ENCODE measurements at places on chromosomes 3 and 15.

DNA sequence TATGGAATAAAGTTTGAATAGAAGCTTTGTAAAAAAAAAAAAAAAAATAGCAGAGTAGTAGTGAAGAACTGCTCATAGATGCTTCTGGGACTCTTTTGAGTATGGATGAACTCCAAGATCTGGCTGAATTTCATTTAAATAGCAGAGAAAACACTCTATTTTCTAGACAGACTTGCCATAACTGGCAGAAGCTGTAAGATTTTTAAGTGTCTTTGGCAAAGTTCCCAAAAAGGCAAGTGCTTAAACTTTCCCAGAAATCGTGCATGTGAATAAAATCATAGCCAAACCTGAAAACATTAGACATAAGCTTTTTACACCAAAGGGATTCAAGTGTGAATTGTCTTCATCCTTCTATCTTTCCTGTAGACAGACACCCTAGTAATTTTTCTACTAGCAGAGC lies 110.3 kb upstream of the MITF start:
- no peak for DNase-seq

GRCh38 chr3:112815981-112816380 lies 30.7 kb downstream of the CD200R1L start:
- peak; percentile 67 for DNase-seq

GRCh38 chr3:70982700-70983140 lies 600.8 kb downstream of the FOXP1 start:
- peak; percentile 86 for DNase-seq

GRCh38 chr3:100402891-100403290 lies 1.6 kb downstream of the LNP1 start:
- DNase-seq, result no peak

DNA sequence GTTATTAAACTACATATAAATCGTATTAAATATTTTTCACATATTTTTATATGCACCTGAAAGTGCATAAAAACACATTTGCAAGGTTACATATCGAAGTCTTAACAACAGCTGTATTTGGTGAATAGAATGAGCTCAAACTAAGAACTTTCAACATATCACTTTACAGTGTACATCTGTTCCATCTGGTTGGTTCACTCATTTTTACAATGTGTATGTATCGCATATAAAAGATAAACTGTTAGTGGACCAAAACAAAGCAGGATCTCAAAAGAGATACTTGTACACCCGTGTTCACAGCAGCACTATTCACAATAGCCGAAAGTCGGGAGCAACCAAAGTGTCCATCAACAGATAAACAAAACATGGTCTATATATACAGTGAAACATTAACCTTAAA lies 55.8 kb downstream of the TBL1XR1 start:
- DNase-seq, result peak; percentile 12

- DNase-seq, result peak; percentile 61
These were observed 4.7 kb upstream of the DIS3L start for GRCh38 chr15:66288551-66289185.

- DNase-seq, result no peak
These were observed 102.5 kb downstream of the SH3GL3 start for GRCh38 chr15:83549623-83550022.

DNA sequence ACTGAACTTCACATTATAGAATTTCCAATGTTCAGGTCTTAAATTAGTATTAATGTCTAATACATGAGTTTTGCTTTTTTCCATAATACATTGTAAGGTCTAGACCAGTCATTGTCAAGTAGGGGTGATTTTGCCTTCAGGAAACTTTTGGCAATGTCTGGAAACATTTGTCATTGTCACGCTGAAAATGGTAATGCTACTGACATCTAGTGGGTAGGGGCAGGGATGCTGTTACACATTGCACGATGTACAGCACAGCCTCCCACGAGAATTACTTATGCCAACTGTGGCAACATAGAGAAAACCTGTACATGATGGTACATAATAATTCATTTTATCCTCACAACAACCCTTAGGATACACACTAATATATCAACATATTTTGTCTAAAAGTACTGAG lies 384.1 kb downstream of the CADM2 start:
- no peak for DNase-seq

DNA sequence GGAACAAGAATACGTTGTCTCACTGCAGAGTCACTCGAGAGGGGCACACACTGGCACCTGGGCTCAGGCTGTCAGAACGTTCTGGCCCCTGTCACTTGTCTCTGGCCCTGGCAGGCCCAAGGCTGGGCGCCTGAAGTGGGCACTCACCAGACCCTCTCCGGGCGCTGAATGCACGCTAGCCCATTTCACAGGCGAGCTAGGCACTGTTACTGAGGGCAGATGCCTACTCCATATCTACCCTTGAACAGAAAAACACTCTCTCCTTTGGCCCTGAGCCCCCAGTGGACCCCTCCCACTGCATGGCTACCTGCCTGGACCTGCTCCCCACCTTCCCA lies 42.3 kb upstream of the IQSEC1 start:
- no peak for DNase-seq

DNA sequence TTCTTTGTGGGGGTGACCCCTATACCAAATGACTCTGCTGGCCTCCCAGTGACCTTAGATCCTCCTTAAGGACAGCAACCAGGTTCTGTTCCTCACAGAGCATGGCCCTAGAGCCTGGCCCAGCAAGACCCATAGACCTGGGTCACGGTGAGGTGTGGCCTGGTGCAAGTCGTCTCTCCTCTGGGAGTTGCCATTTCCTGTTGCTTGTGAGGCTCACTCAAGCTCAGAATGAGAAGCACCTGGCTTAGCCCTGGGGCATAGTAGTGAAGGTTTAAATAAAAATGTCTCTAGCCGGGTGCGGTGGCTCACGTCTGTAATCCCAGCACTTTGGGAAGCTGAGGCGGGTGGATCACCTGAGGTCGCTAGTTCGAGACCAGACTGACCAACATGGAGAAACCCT lies 131.3 kb downstream of the SMAD6 start:
- no peak for DNase-seq

DNA sequence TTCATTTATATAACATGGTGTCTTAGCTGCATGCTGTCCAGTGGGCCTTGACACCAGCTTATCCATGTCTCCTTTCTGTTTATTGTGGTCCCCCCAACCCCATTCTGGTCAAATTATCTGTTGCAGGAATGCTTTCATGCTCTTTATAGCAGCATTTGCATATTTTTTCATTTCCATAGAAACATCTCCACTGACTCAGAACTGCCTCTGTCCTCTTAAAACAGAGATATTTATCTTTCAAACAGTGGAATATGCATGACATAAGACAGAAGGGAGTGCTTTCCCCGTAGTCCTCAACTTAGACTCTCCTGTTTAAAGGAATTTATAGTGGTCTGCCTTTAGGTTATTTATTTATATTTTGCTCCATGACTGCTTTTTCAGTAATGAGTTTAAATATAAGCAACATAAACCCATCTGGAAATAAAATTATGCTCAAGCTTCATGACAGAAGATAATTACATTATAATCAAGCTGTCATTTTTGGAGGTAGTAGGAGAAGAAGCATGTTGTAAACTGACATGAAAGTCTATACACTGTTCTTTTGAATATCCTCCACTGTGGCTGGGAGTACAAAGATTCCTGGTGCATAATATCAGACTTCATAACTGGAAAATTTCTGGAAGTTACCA lies 179.5 kb upstream of the CD96 start:
- DNase-seq, result no peak

- DNase-seq, result peak; percentile 85
These were observed 111.6 kb downstream of the KBTBD8 start for GRCh38 chr3:67109651-67110204.

DNA sequence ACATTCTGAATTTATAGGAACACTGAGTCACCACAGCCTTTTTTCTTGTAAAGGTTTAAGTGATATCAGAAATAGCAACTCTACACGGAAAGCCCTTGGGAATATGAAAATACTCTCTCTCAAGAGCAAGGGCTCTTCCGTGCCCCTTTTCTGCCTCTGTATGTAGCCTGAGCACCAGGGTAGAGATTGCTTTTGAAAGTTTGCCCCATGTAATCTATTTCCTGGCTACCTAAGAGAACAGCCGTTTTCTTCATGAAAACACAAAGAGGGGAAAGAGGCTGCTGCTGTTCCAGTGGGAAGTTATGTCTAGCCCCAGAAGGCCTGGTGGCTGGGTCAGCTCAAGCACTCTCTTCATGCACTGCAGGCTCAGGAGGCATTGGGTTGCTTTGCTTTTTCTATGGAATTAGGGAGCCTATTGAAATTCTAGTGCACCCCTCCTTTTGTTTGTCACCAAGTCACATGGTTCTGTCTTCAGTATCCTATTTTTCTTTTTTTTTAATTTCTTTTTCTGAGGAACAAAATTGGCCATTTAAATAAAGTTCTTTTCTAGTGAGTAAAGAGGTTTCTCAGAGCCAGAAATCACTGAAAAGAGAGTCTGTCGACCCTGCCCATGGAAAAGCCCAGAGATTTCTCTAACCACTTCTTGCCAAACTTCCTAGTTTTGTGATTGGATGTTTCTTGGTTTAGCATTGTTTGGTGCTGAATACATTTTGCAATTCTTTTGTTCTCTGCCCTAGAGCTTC lies 39.5 kb downstream of the TIGIT start:
- DNase-seq, result no peak

- DNase-seq, result peak; percentile 27
These were observed 1016.5 kb downstream of the ROBO1 start for GRCh38 chr3:78751266-78751665.

GRCh38 chr3:26353097-26353496 lies 269.5 kb upstream of the LRRC3B start:
- DNase-seq, result no peak

DNA sequence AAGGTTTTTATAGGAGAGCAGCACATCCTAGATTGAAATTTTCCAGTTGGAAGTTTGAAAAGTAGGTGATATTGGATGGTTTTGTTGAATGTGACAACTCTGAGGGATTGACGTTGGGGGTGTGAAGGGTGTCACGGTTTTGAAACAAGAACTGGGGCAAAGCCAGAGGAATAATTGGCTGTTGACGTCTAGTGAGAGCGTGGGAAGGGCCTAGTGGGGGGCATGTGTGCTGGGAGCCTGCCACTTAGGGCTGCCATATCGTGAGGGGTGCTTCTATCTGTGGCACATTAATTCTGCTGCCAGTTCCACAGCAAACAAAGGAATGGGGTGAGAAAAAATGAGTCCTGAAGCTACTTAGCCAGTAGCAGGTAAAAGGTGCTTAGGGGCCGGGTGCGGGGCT lies 129.4 kb downstream of the LRIG1 start:
- DNase-seq, result no peak

GRCh38 chr15:77630956-77631744 lies 1.6 kb downstream of the LINGO1 start:
- DNase-seq, result no peak

GRCh38 chr15:33125894-33126537 lies 68.5 kb downstream of the FMN1 start:
- DNase-seq, result no peak

GRCh38 chr3:155629556-155629955 lies 115.3 kb downstream of the PLCH1 start:
- DNase-seq, result no peak

DNA sequence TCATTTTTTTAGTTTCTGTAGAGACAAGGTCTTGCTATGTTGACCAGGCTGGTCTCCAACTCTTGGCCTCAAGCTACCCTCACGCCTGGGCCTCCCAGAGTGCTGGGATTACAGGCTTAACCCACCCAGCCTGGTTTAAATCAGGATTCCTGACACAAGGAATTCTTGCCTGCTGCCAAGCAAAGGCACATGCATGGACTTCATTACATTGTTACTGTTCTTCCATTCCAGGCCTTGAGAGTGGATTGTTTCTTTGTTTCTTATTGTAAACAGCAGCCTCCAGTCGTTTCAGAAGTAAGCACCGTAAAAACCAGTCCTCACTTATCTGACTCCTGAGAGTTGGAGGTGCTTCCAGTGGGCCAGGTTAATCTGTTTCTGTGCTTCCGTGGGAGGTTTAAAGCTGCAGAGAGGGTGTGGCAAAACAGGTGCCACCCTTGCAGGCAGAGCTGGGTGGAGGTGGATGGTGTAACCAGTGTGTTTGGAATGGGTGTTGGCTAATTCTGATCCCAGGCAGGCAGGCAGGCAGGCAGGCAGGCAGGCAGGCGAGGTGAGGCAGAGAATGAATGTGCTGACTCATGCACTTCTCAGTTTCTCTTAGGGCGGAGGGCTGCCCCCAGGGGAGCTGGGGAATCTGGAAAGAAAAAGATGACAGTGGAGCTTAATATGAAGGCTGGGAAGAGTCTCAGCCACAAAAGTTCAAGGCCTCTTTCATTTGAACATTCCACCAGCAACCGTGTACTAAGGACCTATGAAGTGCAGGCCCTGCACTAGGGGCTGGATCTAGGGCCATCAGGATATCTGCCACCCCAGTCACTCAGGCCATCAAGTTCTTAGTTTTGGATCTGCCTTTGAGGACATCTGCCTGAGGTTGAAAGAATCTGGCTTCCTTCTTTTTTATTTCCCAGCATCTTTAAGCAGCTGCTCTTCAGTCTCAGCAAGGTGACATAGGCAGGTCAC lies 37.0 kb upstream of the CDCP1 start:
- peak; percentile 54 for DNase-seq

DNA sequence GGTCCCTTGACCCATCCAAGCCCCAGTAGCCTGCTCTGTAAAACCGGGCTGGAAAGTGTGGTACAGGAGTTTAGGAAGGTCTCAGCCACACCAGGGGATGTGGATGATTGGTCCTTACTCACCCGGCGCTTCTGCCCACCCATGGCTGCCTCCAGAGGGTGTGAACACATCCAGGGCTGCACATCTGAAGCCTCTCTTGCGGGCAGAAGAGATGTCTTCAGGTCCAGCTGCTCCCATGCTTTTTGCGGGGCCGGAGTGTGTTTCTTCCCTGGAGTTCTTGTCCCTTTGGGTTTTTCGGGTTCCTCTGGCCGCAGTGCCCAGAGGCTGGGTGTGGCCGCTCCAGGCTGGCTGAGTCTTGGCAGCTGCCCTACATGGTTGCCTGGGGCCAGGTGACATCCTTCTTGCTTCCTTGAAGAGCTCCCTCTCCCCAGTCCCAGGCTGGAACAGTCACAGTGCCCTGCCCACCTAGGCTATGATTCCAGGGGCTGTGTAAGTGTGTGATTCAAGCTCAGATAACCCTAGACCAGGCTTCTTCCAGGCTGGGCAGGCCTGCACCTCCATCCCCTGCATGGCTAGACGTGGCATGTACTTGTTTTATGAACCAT lies 33.9 kb downstream of the HDAC11 start:
- no peak for DNase-seq

- peak; percentile 43 for DNase-seq
These were observed 197.8 kb downstream of the TNIK start for GRCh38 chr3:171262431-171262830.

DNA sequence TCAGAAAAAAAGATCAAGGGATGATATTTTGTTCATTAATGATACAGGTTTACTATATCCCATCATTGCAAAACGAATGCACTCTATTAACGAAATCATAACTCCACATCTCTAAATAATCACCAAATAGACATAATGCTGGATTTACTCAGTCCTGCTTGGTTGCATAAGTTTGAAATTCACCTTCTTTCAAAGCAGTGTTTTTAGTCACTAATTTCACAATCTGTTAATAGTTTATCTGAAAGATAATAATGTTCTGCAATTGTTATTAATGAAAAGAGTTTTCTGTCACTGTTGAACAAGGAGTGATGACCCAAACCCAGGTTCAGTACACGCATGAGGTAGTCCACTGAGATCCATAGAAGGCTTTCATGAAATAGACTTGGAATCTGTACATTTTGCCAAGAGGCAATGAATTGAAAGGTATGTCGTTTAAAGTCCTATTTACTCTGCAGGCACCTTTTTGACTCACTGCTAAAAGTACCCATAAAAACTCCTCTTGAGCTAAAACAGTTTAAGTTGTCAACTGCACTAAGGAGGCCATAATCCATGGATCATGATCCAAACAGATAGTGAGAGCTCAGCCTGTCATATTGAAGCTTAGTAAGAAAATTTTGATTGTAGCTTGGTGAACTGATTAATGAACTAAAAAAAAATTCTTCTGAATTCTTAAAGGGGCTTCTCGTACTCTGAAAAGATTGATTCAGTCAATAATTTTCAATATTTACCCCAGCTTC lies 75.6 kb upstream of the MBNL1 start:
- DNase-seq, result no peak

Data from IMR-90 (cell line).